Activated CD8-positive, alpha-beta memory T cell treated with anti-CD3 and anti-CD28 coated beads for 48 hours (primary cell): ENCODE measurements at places on chromosomes 1 and 21.

- DNase-seq: no peak
These were observed 35.8 kb upstream of the SOD1 start for GRCh38 chr21:31623664-31624063.

DNA sequence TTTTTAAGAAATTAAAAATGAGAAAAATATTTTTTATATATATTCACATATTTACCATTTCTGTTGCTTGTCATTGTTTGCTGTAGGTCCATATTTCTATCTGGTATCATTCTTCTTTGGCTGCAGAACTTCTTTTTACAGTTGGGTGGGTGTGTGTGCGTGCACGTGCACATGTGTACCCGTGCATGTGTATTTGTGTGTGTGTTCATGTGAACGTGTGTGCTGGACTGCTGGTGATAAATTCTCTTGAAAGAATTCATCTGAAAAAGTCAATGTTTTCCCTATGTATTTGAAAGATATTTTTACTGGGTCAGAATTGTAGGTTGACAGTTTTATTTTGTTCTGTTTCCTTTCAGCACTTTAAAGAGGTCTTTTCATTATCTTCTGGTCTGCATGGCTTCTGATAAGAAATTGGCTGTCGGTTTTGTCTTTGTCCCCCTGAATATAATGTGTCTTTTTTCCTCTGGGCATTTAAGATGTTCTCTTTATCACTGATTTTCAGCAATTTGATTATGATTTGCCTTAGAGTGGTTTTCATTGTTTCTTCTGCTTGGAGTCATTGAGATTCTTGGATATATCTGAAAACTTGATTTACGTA lies 34.5 kb upstream of the DPH5 start:
- no peak for DNase-seq

GRCh38 chr1:44519035-44519676 lies 114.1 kb downstream of the RNF220 start:
- DNase-seq: no peak

DNA sequence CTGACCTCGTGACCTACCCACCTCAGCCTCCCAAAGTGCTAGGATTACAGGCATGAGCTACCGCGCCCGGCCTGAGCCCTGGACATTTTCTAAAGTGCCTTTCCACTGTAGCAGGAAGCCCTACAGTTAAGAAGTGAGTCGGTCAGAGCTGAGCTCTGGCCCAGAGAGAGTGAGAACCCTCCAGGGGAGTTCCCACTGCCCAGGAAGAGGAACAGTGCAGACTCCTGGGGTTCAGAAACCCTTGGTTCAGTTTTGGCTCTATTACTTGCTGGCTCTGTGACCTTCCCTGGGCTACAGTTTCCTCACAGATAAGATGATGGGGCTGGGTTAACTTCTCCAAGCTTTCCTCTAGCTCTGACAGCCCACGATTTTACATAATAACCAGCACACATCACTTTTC lies 20.9 kb downstream of the SLC9A1 start:
- DNase-seq: no peak

DNA sequence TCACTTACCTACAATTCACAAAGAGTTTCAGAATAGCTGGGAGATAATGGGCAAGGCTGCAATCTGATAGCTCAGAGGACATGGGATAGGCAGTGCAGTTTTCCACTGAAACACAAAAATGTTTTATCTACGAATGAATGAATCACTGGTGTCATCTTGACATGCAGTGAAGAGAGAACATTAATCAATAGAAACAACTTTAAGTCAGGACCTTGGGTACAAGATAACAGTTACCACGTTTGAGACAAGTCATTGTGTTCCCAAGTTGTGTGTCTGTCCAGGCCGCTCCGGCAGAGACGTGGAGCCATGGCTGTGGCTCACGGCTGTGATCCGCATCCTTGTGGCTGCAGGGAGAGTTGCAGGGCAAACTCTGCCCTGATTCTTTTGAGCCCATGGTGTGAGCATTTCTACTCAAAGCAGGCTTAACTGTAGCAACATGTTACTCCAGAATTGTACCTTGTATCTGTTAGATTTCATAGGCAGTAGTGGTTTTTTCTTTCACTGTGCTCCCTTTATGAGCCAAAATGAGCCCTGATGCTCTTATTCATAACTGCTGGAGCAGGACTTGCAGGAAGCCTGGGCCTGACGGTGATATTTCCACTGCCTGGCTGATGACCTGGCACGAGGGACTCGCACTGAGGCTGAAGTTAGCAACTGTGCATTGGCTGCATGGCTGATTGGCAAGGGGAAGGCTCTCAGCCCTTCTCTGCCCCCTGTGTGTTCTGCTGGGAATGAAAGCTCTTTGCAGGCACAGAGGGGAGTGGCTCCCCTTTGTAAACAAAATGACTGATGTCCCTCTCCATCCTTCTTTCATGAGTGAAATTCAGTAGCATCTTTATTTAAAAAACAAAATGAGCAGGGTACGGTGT lies 465.2 kb downstream of the AJAP1 start:
- no peak for DNase-seq

DNA sequence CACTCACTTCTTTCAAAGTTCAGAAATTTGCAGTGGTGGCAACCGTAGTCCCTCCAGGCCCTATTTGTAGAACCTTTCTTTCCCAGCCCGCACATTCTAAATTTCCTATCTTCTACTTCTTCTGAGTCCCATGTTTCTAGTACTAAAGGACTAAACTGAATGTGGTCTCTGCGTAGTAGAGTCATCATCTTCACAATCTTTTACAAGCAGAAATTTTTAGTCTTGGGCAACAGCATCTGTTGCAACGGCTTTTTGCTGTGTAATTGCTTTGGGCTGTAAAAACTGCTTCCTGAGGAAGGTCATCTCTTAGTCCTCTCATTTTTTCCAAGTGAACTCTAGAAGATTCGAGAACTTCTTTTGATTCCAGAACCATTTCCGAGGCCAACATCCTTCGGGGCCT lies 23.9 kb downstream of the VAV3 start:
- no peak for DNase-seq

- no peak for DNase-seq
These were observed at the start of gene PGLYRP3 for GRCh38 chr1:153312570-153313186. Gene PGLYRP3, minus strand, starts transcription at chr1:153312952. Its CDS starts 2,287 bp downstream, at chr1:153310665.

DNA sequence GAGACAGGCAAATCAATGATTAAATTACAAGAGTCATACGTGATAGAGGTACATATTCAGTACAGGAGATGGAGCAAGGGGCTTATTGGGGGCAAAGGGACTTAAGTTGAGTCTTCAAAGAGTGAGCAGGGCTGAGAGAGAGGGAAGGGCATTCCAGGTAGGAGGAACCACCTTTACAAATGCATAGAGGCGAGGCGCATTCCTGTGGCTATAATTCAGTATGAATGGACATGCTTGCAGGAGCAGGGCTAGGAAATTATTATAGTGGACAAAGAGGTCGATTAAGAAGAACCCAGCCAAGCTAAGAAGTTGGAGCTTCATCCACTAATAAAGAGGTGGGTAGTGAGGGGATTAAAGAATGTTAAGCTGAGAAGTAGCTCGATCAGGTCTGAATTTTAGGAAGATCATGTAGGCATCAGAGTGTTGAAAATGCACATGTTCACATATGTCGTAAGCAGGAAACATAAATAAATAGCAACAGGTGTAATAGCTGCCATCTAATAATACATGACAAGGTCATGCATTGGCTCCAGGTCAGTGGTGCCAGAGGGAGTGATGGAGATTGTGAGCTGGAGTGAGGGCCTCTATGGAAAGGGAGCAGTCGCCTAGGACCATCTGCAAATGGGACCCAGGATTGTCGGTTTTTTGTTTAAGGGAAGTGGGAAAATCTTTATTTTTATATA lies 12.0 kb upstream of the HNRNPU start:
- DNase-seq: no peak
